ENCODE measurements at places on chromosomes 5 and 9. TPM values are rescaled to one million over a fixed set of nuclear protein-coding genes. Genes with fewer than 3 reads are reported as not detected.

GRCh38 chr9:73194284-73194683 is 42.6 kb downstream of the ANXA1 start:
- DNase-seq: no peak

GRCh38 chr5:143302341-143303045 is 101.0 kb downstream of the NR3C1 start:
- DNase-seq: no peak

- DNase-seq: no peak
Observed at GRCh38 chr5:83964271-83964670, 243.6 kb upstream of the HAPLN1 start.

DNA sequence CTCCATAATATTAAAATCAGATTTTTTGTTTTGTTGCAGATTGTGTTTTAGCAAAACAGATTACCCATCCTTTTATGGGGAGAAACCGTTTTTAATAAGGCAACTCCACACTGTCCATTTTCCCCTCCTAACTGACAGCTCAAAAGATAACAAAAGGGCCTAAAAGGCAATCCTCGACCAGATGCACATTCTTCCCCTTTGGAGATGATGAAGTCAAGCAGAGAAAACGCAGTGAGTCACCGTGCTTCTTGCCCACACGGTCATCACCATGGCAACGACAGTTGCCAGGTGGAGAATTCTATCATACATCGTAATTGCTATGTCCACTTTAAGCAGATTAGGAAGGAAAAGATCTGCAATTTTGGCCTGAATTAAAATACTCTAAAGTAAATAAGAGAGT is 96.4 kb downstream of the DIRAS2 start:
- no peak for DNase-seq

DNA sequence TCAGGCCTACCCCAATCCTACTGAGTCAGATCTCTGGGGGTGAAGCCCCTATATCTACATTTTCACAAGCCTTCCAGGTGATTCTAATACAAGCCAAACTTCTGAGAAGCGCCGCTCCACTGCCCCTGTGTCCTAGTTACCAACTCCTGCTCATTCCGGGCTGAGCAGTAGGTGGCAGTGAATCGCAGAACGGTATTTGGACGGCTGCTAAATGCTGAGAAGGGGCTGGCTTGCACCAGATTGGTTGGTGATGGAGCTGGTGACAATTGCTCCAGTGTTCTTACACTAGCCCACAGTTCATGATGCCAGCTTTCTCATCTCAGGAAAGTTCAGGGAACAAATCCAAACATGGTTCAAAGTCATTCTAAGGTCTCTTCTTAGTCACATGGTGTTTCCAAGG is 31.1 kb upstream of the FGF1 start:
- DNase-seq: no peak

Gene PTGR1
- total RNA-seq: 0.59 TPM

Gene PAX5
- total RNA-seq: 1.8 TPM

- no peak for DNase-seq
Observed at GRCh38 chr9:108053555-108054061, 564.0 kb upstream of the KLF4 start.

Gene SPATA31D4
- not detected for total RNA-seq

DNA sequence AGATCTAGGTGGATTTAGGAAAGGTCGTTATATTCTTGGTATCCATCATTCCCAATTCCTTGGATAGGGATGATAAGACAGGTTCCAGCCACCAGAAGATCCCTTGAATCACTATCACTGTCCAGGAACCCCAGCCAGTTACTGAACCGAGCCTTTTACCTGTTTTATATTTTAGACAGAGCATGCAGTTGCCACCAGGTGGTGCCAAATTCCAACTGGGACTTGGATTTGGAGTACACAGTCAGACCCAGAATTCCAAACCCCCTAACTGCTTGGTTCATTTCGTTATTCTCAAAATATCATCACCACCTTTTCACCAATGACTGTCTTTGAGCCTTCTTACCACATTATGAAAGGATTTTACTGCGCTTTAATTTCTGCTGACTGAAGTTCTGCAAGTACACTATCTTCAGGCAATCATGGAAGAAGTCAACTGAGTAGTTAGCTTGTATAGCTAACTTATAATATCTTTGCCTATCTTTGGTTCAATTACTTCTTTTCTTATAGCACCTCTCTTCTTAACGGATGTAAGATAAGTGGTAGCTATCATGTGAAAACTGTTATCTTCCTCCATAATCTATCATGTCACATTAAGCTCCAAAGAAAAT is 191.8 kb downstream of the PRR16 start:
- DNase-seq: no peak

Gene NDUFAF2
- 30.5 TPM for total RNA-seq

Gene BAAT
- total RNA-seq: not detected

Gene MEIKIN
- not detected for total RNA-seq

Gene FST
- 0.18 TPM for total RNA-seq

- DNase-seq: no peak
Observed at GRCh38 chr9:108081112-108081511, 591.5 kb upstream of the KLF4 start.

Gene IFNB1
- total RNA-seq: 0.46 TPM

DNA sequence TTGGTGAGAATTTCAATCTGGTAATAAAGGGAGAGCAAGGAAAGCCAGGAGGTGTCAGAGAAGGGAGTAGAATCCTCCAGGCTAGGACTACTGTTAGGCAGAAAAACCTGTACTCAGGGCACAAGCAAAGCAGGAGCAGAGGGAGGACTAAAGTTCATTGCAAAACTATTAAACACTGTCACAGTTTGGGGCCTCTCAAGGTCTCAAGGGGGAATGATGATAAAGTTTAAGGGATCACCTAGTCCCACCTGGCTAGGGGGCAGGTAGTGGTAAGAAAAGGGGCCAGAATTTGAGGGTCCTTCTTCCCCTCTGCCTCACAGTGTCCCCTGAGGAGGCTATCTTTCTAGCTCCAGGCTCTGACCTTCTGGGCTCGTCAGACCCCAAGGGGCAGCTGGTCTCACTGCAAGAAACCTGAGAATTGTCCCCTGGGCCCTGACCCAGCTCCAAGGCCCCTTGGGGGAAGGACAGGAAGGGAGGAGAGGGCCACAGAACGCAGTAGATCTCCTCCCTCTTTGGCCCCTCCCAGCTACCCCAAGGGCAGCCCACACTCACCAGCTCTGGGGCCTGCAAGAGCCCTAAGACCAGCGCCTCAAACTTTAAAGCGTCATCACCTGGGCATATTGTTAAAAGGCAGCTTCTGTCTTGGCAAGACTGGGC is 974 bp downstream of the CCDC69 start:
- peak; percentile 47 for DNase-seq
